Nucleus accumbens (tissue), 56 donors: ENCODE measurements at places on chromosomes 1 and 21.

GRCh38 chr1:5298376-5298775 is 644.0 kb downstream of the AJAP1 start:
- no peak for DNase-seq

GRCh38 chr21:42154237-42155044 is 64.5 kb upstream of the ABCG1 start:
- DNase-seq = no peak

- DNase-seq = no peak
Observed at GRCh38 chr1:111085676-111086075, 54.2 kb downstream of the DRAM2 start.

GRCh38 chr1:116224111-116224510 is 112.9 kb downstream of the MAB21L3 start:
- DNase-seq = no peak
